ENCODE measurements at places on chromosomes 6 and 20.
A peak's percentile ranks its signal among the peaks of the same experiment; 100 is the strongest.

DNA sequence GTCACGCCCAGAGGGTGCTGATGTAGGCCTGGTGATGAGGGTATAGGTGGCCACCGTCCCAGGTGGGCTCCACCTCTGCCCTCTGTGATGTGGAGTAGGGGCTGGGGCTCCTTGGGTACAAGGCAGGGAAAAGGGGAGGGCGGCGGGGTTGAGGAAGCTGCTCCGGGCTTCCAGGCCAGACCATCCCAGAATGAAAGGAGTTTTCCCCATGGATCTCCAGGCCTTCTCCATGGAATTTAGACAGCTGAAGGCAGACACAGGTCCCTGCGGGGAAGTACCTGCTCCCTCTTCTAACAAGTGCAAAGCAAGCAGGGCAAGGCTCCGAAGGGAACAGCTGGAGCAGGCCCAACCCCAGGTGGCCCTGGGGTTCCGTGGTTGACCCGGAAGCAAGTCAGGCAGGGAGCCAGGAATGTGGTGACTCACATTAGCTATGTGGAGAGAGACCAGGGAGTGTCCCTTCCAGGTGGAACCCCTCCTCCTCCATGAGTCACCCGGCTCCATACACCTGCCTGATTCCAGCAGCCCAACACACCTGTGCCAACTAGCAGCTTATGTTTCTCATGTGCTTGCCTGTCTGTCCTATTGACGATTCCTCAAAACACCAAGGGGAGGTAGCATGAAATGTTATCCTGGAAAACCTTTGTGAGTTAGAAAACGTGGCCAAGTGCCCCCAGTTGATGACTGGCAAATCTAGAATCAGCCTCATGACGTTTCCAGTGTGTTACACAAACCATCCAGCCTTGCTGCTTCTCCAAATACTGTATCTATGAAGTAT is 59.7 kb upstream of the SNX9 start:
- DNase-seq: no peak

DNA sequence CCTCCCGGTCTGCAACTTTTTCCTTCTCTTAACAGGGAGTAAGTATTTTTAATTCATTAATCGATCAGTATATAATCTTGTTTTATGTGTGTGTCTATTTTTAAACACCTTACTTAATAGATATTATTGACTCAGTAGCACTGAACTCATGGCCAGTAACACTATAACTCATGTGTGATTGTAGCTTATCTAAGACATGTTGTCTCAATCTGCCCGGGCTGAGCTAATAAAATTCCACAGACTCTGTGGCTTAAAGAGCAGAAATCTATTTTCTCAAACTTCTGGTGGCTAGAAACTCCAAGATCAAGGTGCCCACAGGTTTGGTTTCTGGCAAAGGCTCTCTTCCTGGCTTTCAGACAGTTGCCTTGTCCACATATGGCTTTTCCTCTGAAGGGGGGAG is 68.8 kb upstream of the TNFAIP3 start:
- no peak for DNase-seq

- peak; percentile 85 for DNase-seq
Observed at GRCh38 chr20:62818592-62819493, 2.0 kb downstream of the COL9A3 start.

GRCh38 chr20:58522666-58523065 is 7.5 kb upstream of the APCDD1L start:
- no peak for DNase-seq
